ENCODE measurements at places on chromosomes 7 and 10. TPM values are rescaled to one million over a fixed set of nuclear protein-coding genes. Genes with fewer than 3 reads are reported as not detected.

Gene PPP1R17
- 0.19 TPM for polyA plus RNA-seq

Gene AP1S1
- 30.7 TPM for polyA plus RNA-seq

Gene CADPS2
- 0.04 TPM for polyA plus RNA-seq

Gene PARD3
- polyA plus RNA-seq, result 3.3 TPM

Gene ODAD2
- not detected for polyA plus RNA-seq

GRCh38 chr10:108568824-108569223, 1354.5 kb downstream of the XPNPEP1 start:
- no peak for DNase-seq
- H3K4me1 ChIP-seq, result peaks cover 10% of the 10 kb centered on the region
- no peaks in the 10 kb centered on the region for H3K27me3 ChIP-seq
- H3K36me3 ChIP-seq, result no peaks in the 10 kb centered on the region
- H3K27ac ChIP-seq, result no peak overlapping the region
- H3K4me3 ChIP-seq, result no peak overlapping the region

DNA sequence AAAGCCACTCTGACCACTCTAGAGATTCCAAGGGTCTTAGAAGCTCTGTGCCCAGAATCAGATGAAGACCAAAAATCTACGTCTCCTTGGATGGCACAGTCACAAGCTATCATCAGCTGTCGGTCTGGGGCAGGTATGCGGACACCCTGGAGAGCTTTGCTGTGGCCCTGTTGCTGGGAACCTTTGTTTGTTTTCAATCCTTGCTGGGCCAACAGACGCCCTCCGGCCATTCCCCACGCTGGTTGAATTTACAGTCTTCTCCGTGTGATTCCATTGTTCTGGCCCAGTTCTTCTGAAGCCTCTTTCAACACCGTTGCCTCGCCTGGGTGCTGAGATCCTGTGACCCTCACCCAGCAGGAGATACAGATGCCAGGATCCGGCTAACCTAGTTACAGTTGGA, 149.4 kb upstream of the PFKP start:
- H3K27ac ChIP-seq, result no peak overlapping the region
- no peaks in the 10 kb centered on the region for H3K4me1 ChIP-seq
- H3K27me3 ChIP-seq, result no peaks in the 10 kb centered on the region
- DNase-seq, result no peak
- no peaks in the 10 kb centered on the region for H3K36me3 ChIP-seq

Gene TMEM168
- polyA plus RNA-seq, result 21.1 TPM

Gene LIPK
- not detected for polyA plus RNA-seq

DNA sequence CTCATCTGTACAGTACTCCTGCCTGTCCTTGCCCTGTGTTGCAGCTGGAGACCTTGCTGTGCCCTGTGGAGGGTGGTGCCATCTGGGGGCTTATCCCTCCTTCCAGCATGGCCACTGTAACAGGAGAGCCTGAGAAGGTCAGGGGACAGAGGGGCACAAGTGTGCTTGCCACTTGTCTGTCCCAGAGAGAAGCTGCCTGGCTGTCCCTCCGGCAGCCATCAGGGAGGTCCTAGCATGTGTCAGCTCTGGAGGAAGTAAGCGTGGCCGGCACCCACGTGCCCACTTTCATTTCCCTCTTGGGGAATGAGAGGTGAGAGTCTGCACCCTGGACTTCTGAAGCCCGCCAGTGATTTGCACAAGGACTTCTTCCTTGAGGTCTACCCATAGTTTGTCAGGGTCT, 97.0 kb upstream of the PPIF start:
- H3K4me3 ChIP-seq, result peak overlapping the region; percentile 80
- DNase-seq, result no peak
- peak overlapping the region; percentile 92 for H3K27ac ChIP-seq
- peaks cover 9% of the 10 kb centered on the region for H3K36me3 ChIP-seq
- H3K27me3 ChIP-seq, result no peaks in the 10 kb centered on the region

Gene ABCB4
- polyA plus RNA-seq, result 4.3 TPM

GRCh38 chr7:121037957-121038716, 49.6 kb downstream of the CPED1 start:
- H3K27ac ChIP-seq, result no peak overlapping the region
- no peaks in the 10 kb centered on the region for H3K36me3 ChIP-seq
- H3K4me3 ChIP-seq, result no peak overlapping the region
- DNase-seq, result no peak
- no peaks in the 10 kb centered on the region for H3K4me1 ChIP-seq

Gene HOXA2
- polyA plus RNA-seq, result not detected

Gene SMKR1
- 1.9 TPM for polyA plus RNA-seq

Gene CFAP46
- not detected for polyA plus RNA-seq

Gene HOXA1
- 0.06 TPM for polyA plus RNA-seq

DNA sequence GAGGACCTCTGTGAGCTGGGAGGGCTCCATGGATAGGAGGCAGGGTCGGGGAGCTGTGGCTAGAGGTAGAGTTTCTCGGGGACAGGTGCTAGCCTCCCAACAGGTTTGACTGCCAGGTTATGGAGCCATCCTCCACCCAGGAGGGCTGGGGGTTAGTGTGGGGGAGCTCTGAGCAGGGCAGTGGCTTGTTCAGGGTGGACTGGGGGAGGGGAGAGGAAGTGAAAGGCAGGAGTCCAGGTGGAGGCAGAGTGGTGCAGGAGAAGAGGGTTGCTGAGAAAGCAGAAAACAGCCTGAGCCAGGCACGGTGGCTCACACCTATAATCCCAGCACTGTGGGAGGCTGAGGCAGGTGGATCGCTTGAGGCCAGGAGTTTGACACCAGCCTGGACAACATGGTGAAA, 40.5 kb upstream of the HSPB1 start:
- H3K27me3 ChIP-seq, result no peaks in the 10 kb centered on the region
- DNase-seq, result no peak
- H3K36me3 ChIP-seq, result no peaks in the 10 kb centered on the region
- no peak overlapping the region for H3K27ac ChIP-seq

Gene DKK1
- polyA plus RNA-seq, result 0.33 TPM

Gene NKX1-2
- not detected for polyA plus RNA-seq

Gene BZW2
- 5.8 TPM for polyA plus RNA-seq

DNA sequence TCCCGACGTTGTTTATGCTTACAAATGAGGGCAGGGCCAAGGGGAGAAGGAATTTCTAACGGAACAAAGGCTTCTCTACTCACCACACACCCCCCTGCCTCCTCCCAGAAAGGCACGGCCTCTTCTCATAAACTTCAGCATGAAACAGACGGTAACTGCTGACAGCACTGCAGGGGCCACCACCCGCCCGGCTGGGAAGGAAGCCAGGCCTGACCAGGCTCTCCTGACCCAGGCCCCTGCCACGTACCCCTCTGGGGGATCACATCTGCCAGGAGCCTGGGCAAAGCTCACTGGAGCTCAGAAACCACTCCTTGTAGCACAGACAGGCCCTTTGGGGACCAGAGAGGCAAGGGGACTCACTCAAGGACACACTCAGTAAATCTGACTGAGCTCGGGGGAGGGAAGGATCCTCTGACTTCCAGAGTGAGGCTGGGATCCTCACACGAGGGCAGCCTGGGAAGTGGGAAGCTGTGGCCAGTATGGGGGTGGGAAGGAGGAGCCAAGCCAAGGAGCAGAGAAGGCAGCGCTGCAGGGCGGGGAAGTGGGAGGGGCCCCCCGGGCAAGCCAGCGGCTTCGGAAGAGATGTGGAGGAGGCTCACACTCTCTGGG, 46.1 kb downstream of the ZCCHC24 start:
- no peaks in the 10 kb centered on the region for H3K27me3 ChIP-seq
- no peak overlapping the region for H3K27ac ChIP-seq
- H3K4me1 ChIP-seq, result no peaks in the 10 kb centered on the region
- no peak overlapping the region for H3K4me3 ChIP-seq
- H3K36me3 ChIP-seq, result no peaks in the 10 kb centered on the region

GRCh38 chr7:80170445-80170844, 35.8 kb downstream of the GNAI1 start:
- DNase-seq, result no peak
- no peak overlapping the region for H3K4me3 ChIP-seq
- no peaks in the 10 kb centered on the region for H3K27me3 ChIP-seq
- no peak overlapping the region for H3K27ac ChIP-seq
- H3K36me3 ChIP-seq, result no peaks in the 10 kb centered on the region

GRCh38 chr7:94403546-94403945, 8.9 kb downstream of the COL1A2 start:
- no peaks in the 10 kb centered on the region for H3K4me1 ChIP-seq
- DNase-seq, result no peak
- no peak overlapping the region for H3K27ac ChIP-seq
- H3K27me3 ChIP-seq, result no peaks in the 10 kb centered on the region

- no peaks in the 10 kb centered on the region for H3K27me3 ChIP-seq
- no peak overlapping the region for H3K4me3 ChIP-seq
- H3K27ac ChIP-seq, result no peak overlapping the region
- DNase-seq, result no peak
- no peaks in the 10 kb centered on the region for H3K36me3 ChIP-seq
- H3K4me1 ChIP-seq, result no peaks in the 10 kb centered on the region
Measured at GRCh38 chr10:102962951-102963755, 45.1 kb downstream of the CNNM2 start.

GRCh38 chr7:5692112-5692844, 89.2 kb downstream of the RNF216 start:
- H3K4me3 ChIP-seq, result peak overlapping the region; percentile 59
- no peak for DNase-seq
- no peaks in the 10 kb centered on the region for H3K27me3 ChIP-seq
- H3K36me3 ChIP-seq, result peaks cover 2% of the 10 kb centered on the region

DNA sequence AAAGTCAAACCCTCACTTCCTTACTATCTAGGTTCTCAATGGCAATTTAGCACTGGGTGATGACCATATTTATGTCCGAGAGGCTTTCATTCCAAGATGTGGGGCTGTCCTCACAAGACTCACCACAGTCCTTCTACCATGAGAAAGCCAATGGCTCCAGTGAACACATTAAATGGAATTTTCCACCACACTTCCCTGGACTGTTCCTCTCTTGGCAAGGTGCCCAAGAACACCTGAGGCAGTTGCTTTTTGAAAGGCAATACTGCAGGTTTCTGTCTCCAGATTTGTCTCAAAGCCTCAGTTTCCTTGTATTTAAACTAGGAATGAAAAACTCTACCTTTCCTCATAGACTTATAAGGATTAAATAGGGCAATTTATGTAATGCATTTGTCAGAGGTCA, 24.2 kb downstream of the AFAP1L2 start:
- no peak for DNase-seq
- no peaks in the 10 kb centered on the region for H3K36me3 ChIP-seq
- H3K4me1 ChIP-seq, result no peaks in the 10 kb centered on the region
- no peaks in the 10 kb centered on the region for H3K27me3 ChIP-seq
- H3K27ac ChIP-seq, result no peak overlapping the region

- DNase-seq, result no peak
Measured at GRCh38 chr10:49737474-49738201, 24.5 kb downstream of the OGDHL start.

- no peaks in the 10 kb centered on the region for H3K27me3 ChIP-seq
- no peak overlapping the region for H3K4me3 ChIP-seq
- H3K27ac ChIP-seq, result no peak overlapping the region
Measured at GRCh38 chr7:1340461-1341360, 108.0 kb downstream of the UNCX start.

- no peaks in the 10 kb centered on the region for H3K36me3 ChIP-seq
- H3K4me3 ChIP-seq, result no peak overlapping the region
- H3K27ac ChIP-seq, result no peak overlapping the region
- no peaks in the 10 kb centered on the region for H3K4me1 ChIP-seq
- no peaks in the 10 kb centered on the region for H3K27me3 ChIP-seq
Measured at GRCh38 chr7:154324196-154324595, 272.0 kb downstream of the DPP6 start.

- DNase-seq, result no peak
- H3K4me1 ChIP-seq, result no peaks in the 10 kb centered on the region
- peaks cover 23% of the 10 kb centered on the region for H3K27me3 ChIP-seq
Measured at GRCh38 chr7:151168787-151169162, 1.3 kb upstream of the GBX1 start.

GRCh38 chr10:13613519-13613918, 26.8 kb downstream of the PRPF18 start:
- no peak for DNase-seq
- H3K36me3 ChIP-seq, result no peaks in the 10 kb centered on the region
- H3K27me3 ChIP-seq, result no peaks in the 10 kb centered on the region
- no peak overlapping the region for H3K27ac ChIP-seq

Gene ADAM12
- polyA plus RNA-seq, result 0.03 TPM

Gene DENND2A
- not detected for polyA plus RNA-seq

Gene SUN3
- polyA plus RNA-seq, result not detected

DNA sequence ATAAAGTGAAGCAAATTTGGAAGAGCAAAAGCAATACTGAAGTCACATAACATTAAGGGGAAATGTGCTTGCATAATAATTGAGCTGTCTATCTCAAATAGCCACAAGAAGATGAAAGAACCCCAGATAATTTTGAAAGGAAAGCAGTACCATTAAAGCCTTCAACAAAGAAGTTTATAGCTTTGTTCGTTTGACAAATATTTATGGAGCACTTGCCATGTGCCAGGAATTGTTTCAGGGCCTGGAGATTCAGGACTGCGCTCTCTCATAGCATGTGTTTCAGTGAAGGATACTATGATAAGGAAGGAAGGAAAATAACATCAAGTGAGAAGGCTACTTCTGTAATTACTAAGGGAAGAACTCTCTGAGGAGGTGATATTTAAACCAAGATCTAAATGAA, 212.3 kb upstream of the CSTF2T start:
- DNase-seq, result no peak
- no peaks in the 10 kb centered on the region for H3K27me3 ChIP-seq
- H3K4me3 ChIP-seq, result no peak overlapping the region
- no peaks in the 10 kb centered on the region for H3K4me1 ChIP-seq
- H3K36me3 ChIP-seq, result no peaks in the 10 kb centered on the region

Gene BHLHA15
- 2.0 TPM for polyA plus RNA-seq

GRCh38 chr7:112080978-112081377, 125.2 kb downstream of the DOCK4 start:
- no peaks in the 10 kb centered on the region for H3K27me3 ChIP-seq
- no peaks in the 10 kb centered on the region for H3K36me3 ChIP-seq
- H3K4me3 ChIP-seq, result peak overlapping the region; percentile 44
- H3K27ac ChIP-seq, result peak overlapping the region; percentile 61

- no peak within 1 kb of the TSS for H3K4me3 ChIP-seq
- no peaks in the 10 kb centered on the region for H3K4me1 ChIP-seq
- no peaks in the 10 kb centered on the region for H3K36me3 ChIP-seq
Measured at GRCh38 chr7:15561835-15562234, at the start of gene AGMO. Gene AGMO (minus strand): TSS chr7:15562015.

- no peak overlapping the region for H3K4me3 ChIP-seq
- no peaks in the 10 kb centered on the region for H3K4me1 ChIP-seq
- no peak overlapping the region for H3K27ac ChIP-seq
Measured at GRCh38 chr7:104909096-104909495, 104.9 kb upstream of the KMT2E start.

GRCh38 chr7:70635633-70636032, 496.3 kb upstream of the GALNT17 start:
- H3K4me3 ChIP-seq, result no peak overlapping the region
- no peak for DNase-seq
- no peaks in the 10 kb centered on the region for H3K27me3 ChIP-seq
- H3K4me1 ChIP-seq, result no peaks in the 10 kb centered on the region

GRCh38 chr7:596819-597182, 77.2 kb upstream of the PDGFA start:
- H3K27ac ChIP-seq, result no peak overlapping the region
- H3K4me3 ChIP-seq, result no peak overlapping the region
- no peaks in the 10 kb centered on the region for H3K36me3 ChIP-seq

Gene CRYGN
- polyA plus RNA-seq, result not detected
